ENCODE measurements at places on chromosomes 3 and 15. TPM values are rescaled to one million over a fixed set of nuclear protein-coding genes. Genes with fewer than 3 reads are reported as not detected.

WDR93 gene
- polyA plus RNA-seq, result not detected

RASGRP1 gene
- polyA plus RNA-seq, result 0.13 TPM

RTP1 gene
- not detected for polyA plus RNA-seq

GRCh38 chr3:99808163-99808794, 9.4 kb upstream of the CMSS1 start:
- no peak overlapping the region for H3K27ac ChIP-seq
- DNase-seq, result peak; percentile 24
- no peaks in the 10 kb centered on the region for H3K36me3 ChIP-seq
- H3K27me3 ChIP-seq, result no peaks in the 10 kb centered on the region
- H3K4me3 ChIP-seq, result no peak overlapping the region
- no peaks in the 10 kb centered on the region for H3K4me1 ChIP-seq
